ENCODE measurements at places on chromosomes 7 and 10.

- DNase-seq: no peak
Observed at GRCh38 chr7:4771737-4772136, 3.7 kb upstream of the AP5Z1 start.

DNA sequence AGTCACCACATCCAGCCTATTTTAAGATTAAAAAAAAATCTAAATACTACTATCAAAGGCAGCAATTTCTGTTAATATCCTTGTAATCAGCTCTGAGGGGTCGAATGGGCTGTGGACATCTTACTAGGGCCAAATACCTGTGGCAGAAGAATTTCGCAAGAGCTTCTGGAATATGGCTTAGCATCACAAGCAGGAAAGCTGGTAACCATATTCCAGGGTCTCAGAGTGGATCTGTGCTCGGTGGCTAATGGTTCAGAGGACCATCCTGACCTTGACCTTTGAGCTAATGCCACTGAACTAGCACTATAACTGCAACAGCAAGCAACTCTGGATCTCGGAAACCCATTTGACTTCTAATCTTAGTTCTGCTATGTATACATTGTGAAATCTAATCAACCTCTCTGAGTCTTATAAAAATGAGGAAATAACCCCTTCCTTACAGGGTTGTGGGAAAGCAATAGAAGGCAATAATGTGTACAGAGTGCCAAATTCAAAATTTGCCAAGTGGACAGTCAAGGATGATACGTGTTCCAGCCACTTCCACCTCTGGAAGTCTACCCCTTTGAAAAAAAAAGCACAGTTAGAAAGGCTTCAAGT, 65.5 kb downstream of the CYP26A1 start:
- DNase-seq: no peak

- DNase-seq: no peak
Observed at GRCh38 chr7:101681170-101682007, 52.3 kb upstream of the MYL10 start.

DNA sequence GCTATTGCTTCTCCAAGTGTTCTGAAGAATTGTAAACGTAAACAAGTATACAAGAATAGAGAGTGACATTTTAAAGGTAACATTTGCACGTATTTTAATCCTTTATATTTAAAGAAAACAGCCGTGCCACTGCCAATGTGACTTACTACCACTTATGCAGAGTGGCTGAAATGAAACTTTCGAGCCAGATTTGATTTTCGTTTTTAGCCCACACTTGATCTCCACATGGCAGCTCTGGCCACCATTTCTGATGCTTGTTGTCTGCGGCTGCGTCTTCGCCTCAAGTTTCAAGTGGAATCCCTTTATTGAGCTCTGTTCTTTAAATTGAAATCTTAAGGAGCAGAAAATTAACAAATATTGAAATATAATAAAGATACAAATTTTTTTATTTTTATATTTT, 70.0 kb downstream of the ELAPOR2 start:
- DNase-seq: no peak

- DNase-seq: no peak
Observed at GRCh38 chr10:26946102-26946811, 85.5 kb upstream of the ABI1 start.

DNA sequence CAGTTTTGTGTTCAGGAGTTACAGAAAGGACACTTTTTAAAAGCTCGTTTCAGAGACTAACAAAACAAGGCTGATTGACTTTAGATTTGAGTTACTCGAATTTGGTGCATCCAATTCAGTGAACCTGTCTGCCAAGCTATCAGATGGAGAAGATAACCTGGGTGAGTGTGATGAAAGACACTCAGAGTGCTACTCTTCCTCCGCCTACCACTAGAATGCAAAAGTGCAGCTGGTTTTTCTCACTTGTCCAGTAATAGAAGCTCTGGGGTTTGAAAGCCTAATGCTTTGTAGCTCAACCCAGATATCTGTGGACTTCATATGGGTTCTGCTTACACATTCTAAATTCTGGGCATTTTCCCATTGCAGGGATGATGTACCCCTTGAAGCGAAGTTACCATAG, 82.8 kb upstream of the NPY start:
- DNase-seq: no peak

- no peak for DNase-seq
Observed at GRCh38 chr7:3092468-3092867, 48.8 kb upstream of the CARD11 start.

DNA sequence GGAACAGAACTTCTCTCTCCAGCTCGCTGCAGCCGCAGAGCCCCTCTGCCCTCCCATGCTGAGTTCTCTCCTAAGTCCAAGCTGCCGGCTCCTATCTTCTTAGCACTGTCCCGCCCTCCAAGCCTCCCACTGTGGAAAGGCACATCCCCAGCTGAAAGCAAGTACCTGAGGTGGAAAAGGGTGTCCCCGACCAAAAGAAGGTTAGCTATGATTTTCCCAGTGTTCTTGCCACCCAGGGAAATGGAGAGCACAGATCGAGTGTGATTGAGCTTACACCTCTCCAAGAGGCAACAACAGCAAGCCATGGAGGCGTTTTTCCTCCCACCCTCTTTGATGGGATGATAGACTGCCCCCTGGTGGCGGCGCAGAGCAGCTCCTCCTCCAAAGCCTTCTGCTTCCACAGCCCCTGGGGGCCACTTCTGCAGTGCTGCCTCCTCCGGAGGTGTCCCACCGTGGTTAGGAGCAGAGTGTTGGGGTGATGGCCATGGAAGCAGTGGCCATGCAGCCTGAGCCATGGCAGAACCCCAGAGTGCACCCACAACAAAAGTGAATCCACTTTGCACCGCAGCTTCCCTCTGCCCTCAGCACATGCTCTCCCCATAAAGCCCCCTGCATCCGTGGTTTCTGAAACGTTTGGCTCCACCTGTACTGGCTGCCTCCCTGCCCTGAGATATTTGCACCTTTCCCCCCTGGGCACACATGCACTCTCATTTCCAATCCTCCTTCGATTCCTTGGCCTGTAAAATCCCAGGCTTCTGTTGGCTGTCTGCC, 143.1 kb upstream of the STK17A start:
- DNase-seq: no peak

DNA sequence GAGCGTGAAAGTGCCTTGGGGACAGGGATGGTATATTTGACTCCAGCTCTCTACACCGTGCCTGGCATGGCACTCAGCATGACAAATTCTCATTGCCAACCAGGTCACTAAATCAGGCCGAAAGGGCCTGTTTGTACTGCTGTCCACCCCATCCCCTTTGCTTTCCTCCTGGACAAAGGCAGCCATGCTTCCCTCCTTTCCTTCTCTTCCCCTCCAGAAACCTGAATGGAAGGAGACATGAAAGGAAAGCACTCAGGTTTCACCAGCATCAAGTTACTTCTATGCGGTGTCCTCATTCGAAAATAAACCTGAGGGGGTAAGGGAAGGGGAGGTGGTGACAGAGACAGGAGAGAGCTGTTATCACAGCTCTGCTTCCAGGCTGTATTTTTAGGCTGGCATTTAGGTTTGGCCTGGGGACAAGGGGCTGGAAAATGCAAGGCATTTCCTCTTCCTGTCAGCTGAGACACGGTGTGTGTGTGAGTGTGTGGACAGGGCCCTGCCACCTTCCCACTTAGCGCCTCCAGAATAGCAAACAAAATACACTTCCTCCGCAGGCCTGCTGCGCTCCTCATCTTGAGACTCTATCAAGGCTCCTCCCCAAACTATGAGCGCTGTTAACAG, 79.9 kb upstream of the COL13A1 start:
- DNase-seq: no peak

DNA sequence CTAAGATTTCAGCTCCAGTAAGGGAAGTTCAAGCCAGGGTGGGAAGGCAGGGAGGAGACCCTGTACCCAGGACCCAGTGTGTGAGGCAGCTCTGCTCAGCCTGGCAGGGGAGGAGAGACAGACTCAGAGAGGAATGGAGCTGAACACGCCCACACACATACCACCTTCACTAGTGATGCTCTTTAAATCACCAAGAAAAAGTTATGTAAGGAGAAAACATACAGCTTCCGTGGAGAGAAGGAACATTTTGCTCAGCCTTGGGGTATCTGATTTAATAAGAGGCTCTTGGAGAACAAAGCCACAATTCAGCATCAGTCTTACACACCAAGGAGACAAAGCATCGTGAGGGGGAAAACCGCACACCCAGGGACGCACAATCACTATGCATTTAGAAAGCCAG, 62.9 kb downstream of the PRKAG2 start:
- DNase-seq: no peak

GRCh38 chr10:22049635-22050034, 46.1 kb upstream of the DNAJC1 start:
- DNase-seq: no peak

DNA sequence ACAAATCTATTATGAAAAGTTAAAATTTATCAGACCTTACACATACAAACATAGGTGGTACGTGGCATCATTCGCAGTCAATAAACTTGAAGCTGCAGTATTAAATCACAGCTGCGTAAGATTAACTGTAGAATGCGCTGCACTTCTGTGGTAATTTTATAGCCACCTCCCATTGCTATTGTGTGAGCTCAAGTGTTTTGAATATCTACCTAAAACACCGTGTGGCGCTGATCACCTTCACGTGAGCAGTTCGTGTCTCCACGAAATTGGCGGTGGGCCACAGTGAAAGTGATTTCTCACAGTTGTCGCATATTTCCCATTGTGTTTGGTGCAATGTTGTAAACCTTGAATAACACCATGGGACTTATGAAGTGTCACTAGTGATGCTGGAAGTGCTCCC, 102.8 kb downstream of the PLPP4 start:
- DNase-seq: no peak
